ENCODE measurements at places on chromosomes 5 and 9. TPM values are rescaled to one million over a fixed set of nuclear protein-coding genes. Genes with fewer than 3 reads are reported as not detected.

KIAA0825 gene
- 0.16 TPM for total RNA-seq

PCDHB5 gene
- not detected for total RNA-seq

PCDHGA10 gene
- 0.07 TPM for total RNA-seq

MRPS30 gene
- 114 TPM for total RNA-seq

- no peak for DNase-seq
Observed at GRCh38 chr5:144307736-144308135, 137.1 kb downstream of the KCTD16 start.

DNA sequence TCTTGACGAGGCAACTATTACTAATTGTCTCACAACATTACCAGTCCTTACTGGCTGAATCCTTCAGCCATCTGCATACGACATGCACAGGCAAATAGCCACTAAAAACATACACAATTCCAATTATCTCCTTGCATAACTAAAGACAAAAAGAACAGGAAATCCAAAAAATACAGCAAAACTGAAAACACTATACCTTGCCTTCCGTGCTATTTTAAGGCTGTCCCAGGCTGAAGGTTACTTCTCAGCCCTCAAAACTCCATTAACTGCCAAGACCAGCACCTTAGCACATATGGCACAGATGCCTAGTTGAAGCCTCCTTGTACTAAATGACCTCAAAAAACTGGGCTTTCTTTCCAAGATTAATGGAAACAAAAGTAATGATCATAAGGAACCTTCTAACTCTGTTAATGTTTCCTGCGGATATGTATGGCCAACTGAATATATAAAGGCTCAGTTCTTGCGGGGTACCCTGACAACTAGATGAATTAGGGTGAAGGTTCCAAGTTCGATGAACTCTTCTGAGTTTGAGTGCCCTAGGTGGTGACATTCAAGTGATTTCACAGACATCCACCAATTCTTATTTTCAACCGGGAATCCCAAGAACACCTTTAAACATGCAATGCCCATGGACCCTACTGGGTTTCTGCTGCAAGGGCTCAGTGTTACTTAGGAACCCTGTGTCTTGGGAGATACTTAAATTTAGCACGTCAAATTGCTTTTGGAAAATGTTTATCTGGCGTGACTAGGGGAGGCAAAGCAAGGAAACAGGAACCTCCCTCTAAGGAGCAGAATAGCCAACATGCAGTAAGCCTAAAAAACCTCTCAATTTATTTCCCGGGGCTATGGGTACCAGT is 455.3 kb downstream of the RAB3C start:
- no peak for DNase-seq

- DNase-seq, result peak; percentile 14
Observed at GRCh38 chr5:127373858-127374491, 83.4 kb downstream of the MEGF10 start.

Measured in K562 (cell line).